ENCODE measurements at places on chromosomes 2 and 18.

DNA sequence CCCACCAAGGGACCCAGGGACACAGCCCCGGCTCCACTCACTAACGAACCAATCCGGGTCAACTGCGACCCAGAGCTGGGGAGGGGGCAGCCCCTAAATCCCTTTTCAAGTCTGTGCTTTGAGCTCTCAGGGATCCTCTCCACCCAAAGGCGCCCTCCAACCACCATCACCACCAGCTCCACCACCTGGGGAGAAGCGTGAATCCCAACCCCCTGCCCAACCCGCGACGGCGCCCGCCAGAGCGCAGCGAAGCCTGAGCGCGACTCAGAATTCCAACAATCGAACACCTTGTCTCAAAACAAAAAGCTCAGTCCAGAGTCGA lies 497 bp downstream of the DSC3 start:
- no peak for DNase-seq

GRCh38 chr18:5628512-5629255 lies 84.9 kb upstream of the EPB41L3 start:
- DNase-seq, result no peak

GRCh38 chr18:50569930-50570329 lies 10.0 kb downstream of the MAPK4 start:
- no peak for DNase-seq

GRCh38 chr2:237074211-237074993 lies 11.3 kb upstream of the COPS8 start:
- no peak for DNase-seq

DNA sequence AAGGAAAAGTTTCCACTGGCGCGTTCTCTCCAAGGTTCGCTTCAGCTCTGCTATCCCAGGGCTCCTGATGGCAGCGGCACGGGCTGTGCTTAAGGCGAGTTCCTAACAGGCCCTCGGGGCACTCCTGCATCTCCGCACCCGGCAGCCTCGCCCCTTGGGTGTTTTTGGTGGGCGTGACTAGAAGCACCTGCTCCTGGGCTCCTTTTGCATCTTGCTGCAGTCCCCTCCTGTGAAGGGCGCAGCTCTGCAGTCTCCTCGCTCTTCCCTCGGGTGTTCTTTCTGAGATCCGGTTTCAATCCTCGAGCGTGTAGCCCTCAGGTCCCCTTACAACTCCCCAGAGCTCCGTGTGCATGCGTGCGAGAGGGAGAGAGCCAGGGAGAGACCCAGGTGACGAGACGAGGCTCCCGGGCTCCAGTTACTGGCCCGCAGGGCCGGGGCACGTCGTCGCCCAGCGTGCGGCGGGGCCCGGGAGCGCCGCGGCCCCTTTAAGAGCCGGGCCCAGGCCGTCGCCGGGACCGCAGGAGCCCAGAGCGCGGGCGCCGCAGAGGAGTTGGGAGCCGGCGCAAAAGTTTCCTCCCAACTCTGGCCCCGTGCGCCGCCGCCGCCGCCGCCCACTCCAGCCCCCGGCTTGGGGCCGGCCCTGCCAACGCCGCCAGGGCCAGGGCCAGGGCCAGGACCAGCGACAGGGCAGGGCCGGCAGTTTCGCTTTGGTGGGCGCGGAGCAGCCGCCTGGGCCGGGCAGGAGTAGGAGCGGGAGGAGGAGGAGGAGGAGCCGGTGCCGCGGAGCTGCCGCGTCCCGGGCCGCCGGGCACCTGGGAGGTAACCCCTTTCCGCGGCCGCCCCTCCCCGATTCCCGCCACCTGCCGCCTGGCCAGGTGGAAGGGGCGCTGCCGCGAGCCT lies at the start of gene PARD3B:
Gene PARD3B (plus strand): TSS at position 515 of the 900 bp plus-strand sequence. CDS start 525 bp downstream, outside the sequence.
- DNase-seq, result peak; percentile 32

DNA sequence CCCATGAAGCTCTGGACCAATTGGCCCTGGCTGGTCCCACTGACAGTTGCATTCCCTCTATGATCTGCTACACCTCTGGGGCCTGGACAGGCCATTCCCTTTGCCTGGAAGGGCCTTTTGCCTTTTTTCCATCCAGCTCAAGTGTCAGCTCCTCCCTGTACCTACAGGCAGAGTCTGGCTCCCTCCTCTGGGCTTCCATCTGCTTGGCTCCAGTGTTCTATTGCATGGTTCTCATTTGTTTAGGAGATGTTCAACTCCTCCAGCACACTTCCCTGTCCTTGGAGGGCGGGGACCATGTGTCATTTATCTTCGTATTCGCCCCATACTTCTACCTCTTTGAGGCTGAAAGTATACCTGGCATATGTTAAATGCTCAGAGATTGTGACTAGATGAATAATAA lies 61.1 kb downstream of the PRKCE start:
- no peak for DNase-seq

- DNase-seq, result no peak
Observed at GRCh38 chr2:65686928-65687521, 254.6 kb upstream of the SPRED2 start.

All from HTR-8/SVneo (cell line).